ENCODE measurements at places on chromosomes 11 and 22.

DNA sequence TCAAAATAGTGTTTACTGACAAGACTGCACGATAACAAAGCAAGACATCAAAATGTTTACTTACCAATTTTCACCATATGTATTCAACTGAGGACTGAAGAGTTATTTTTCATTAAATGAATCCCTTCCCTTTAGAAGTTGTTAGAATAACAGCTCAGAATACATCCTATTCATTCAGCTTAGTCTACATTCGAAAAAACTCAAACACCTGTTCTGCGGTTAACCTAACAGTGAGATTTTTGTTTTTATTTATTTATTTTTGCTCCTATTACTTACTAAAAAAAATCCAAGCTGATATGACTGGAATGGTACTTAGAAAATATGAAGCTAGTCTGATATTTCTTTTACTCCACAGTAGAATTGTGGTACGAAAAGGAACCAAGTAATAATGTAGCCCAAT is 10.0 kb downstream of the KCNA4 start:
- no peak for DNase-seq

- DNase-seq = no peak
These were observed 4.0 kb downstream of the FOLR3 start for GRCh38 chr11:72139500-72139899.

GRCh38 chr11:2447951-2448650 is 3.3 kb downstream of the KCNQ1 start:
- DNase-seq = no peak

GRCh38 chr11:83819931-83820549 is 533.9 kb upstream of the CCDC90B start:
- DNase-seq = no peak

GRCh38 chr11:95512177-95512576 is 277.4 kb downstream of the FAM76B start:
- DNase-seq = peak; percentile 14

DNA sequence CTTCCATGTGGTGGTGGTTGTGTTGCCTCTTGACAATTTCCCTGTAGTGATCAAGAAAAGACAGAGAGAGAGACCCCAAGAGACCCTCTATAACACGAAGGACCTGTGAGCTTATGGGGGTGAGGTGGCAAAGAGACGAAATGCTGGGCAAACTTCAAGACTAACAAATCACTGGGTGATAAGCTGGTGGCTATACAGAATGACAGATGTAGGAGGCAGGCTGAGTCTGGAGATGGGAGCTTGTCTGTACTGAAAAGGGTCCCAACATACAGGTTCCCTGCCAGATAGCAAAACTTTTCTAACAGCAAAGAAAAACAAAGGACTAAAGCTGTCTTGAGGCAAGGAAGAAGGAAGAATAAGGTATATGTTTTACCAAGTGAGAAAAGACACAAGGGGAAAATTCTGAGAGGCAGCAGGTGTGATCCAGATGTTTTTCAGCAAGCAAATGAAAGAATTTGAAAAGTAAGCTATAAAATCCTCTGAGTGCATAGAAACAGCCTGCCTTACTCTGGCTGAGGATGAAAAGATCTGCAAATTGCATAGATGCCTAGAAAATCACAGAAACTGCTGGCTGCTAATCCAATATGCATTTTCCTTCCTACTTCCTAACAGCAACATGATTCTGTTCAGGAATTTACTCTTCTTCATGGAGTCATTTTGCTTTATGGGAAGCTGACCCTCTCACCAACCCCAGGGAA is 21.9 kb upstream of the LYVE1 start:
- no peak for DNase-seq

- DNase-seq = no peak
These were observed 23.4 kb upstream of the BDNF start for GRCh38 chr11:27723687-27724086.

DNA sequence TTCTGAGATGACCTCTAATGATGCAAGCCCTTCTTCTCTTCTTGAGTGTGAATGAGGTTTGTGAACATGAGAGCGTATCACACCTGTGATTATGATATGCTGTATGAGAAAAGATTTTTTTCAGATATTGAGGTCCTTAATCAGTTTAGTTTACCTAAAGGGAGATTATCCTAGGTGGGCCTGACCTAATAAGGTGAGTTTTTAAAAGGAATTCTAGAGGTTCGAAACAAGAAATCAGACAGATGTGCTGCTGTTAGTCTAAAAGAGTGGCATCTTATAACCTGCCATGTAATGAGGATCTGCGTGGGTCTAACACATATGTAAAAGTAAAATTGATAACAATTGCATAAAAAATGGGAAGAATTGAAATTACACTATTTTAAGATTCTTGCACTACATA is 33.8 kb downstream of the MSANTD4 start:
- no peak for DNase-seq

- DNase-seq = no peak
These were observed 8.1 kb upstream of the GLYAT start for GRCh38 chr11:58739725-58740430.

DNA sequence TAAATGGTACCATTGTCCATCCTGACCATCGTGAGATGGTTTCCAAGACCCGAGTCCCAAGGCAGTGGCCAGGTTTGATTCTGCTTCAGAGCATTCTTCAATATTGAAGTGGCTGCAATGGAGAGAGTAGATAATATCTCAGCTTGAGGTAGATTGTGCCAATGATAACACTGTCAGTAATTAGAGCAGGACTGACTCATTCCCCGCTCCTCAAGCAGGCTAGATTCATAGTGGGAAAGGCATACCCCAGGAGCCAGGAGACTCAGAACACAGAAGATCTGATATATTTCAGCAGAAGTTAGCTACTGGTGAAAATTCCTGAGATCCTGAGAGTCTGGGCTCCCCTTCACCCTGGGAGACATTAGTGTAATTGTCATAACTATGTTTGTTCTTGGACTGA is 55.6 kb upstream of the LARGE1 start:
- DNase-seq = no peak

- DNase-seq = no peak
These were observed 74.7 kb upstream of the WNT7B start for GRCh38 chr22:46051646-46052045.

GRCh38 chr11:134984421-134984820 is 572.4 kb upstream of the B3GAT1 start:
- DNase-seq = no peak

- DNase-seq = no peak
These were observed 12.8 kb downstream of the PLAAT4 start for GRCh38 chr11:63549411-63549810.

DNA sequence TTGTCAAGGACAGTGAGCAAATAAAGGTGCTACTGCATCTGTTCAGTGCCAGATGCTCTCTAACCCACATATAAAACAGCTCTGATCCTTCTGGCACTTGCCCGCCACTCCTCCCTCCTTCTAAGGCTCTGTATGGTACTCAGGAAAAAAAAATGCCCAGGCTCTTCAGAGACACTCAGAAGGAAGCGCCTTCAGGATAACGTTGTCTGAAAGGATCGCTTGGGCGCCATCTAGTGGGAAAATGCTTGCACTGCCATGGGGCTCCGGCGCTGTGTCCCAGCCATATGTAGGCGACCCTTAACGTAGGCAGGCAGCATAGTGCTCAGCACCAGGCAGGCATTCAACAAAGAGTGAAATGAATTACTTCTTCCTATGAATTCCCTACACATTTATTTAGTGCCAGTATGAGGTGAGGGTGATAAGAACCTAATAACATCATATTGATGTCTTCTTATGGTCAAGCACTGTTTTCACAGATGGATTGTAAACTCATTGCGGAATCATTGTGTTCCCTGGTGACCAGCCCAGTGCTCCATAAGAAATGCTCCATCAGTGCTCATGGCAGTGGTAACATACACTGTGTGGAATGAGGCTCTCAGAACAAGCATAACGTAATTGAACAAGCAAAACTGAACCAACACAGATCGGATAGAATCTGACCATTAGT is 39.6 kb downstream of the PAMR1 start:
- no peak for DNase-seq

GRCh38 chr11:40986320-40986719 is 473.1 kb downstream of the LRRC4C start:
- DNase-seq = no peak

DNA sequence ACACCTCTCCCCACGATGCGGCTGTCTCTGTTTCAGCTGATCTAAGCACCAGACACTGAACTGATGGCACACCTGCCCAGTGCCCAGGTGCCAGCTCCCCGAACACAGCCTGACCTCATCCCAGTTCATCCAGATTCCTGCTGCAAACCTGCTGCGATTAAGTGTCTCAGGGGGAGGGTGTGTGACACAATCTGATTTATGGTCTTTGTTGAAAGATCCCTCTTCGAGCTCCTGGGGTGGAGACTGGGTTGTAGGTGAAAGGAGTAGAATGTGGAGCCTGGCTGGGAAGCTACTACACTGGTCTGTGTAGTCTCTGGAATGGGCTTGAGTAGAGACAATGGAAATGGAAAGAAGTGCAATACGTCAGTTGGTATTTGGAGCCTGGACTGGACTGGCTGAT is 390.3 kb downstream of the SHANK2 start:
- DNase-seq = no peak

DNA sequence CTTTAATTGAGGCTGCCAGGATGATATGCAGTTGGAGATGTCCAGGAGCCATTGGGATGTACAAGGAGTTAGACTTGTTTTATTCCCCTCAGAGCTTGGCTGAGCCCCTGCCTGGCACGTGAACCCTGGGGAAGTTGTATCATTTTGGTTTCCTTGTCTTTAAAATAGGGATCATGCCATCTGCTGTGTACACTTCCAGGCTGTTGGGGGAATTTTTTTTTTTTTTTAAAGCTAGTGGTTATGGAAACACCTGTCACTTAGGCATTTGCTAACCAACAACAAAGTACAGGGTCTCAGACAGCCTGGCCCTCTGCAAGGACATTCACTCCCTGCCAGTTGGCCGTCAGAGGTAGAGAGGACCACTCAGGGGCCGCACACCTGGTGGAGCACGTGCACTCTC is 8.5 kb upstream of the RAB1B start:
- DNase-seq = no peak

DNA sequence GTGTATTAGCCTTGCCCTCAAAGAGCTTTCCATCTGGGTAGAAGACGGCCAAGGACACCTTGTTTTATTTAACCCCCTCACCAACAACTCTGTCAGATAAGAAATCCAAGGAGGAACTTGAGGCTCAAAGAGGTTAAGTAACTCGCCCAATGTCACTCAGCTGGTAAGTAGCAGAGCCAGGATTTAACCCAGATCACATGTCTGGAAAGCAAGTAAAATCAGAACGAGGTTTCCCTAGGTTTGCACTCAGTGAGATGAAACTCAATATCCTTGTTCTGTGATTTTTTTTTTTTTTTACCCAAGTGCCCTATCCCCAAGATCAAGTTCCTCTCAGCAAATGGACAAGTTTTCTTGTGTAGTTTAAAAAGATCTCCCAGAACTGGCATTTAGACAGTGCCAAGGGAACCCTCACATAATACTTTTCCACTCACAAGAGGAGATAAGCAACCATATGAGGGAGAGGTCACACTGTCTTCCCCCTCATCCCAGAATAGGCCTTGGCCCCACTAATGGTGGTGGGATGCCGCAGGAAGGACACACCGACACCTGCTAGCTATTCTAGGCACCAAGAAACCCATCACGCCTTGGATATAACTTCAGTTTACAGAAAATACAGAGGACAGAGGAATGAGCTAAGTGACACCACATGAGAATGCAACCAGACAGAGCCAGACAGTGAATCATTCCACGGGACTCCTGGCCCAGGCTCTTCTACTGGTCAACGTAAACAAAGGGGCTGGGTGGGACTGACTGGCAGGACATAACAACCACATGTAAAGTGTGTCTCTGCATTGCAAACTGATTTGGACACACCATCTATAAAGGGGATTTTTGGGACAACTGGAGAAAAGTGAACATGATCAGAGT is 8.6 kb upstream of the ARAP1 start:
- DNase-seq = no peak

- no peak for DNase-seq
These were observed 5.9 kb upstream of the BDNF start for GRCh38 chr11:27705873-27706820.

GRCh38 chr11:57940044-57940756 is 83.5 kb upstream of the OR9Q1 start:
- DNase-seq = no peak

DNA sequence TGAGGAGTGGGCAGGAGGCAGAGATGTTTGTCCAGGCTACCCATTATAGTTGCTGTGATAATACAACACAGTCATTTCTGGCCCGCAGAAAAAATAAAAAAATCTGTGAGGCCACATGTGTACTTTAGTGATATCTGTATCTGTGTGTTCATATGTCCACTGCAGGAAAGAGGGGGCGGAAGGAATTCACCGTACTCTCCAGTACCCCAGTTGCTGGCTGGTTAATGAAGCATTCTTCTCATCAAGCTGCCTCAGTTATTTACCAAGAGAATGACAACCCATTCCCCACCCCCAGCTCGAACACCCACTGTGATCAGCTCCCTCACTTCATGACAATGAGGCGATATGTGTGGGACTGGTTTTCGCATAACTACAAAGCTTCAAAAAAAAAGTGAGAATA is 309.3 kb downstream of the SOX6 start:
- DNase-seq = no peak

DNA sequence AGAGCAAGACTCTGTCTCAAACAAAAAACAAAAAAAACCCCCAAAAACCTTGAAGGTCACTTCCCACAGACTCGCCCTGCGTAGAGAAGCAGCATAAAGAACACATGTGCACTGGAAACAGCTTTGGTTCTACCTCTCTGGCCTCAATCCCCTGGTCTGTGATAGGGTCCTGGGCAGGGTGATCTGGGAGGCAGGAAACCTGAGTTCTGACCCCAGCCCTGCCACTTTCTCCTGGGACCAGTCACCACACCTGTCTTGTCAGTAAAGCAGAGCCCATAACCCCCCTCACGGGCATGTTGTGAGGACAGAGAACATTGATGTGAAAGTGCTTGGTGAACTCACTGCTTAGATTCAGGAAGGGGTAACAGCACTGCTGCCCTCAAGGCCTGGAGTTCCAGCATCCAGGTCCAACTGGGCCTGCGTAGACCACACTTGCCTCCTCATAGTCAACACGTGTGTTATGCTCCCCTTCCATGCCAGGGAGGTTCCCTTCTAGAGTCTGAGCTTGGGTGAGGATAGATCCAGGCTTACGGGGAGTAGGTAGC is 11.4 kb downstream of the UCP2 start:
- DNase-seq = no peak

DNA sequence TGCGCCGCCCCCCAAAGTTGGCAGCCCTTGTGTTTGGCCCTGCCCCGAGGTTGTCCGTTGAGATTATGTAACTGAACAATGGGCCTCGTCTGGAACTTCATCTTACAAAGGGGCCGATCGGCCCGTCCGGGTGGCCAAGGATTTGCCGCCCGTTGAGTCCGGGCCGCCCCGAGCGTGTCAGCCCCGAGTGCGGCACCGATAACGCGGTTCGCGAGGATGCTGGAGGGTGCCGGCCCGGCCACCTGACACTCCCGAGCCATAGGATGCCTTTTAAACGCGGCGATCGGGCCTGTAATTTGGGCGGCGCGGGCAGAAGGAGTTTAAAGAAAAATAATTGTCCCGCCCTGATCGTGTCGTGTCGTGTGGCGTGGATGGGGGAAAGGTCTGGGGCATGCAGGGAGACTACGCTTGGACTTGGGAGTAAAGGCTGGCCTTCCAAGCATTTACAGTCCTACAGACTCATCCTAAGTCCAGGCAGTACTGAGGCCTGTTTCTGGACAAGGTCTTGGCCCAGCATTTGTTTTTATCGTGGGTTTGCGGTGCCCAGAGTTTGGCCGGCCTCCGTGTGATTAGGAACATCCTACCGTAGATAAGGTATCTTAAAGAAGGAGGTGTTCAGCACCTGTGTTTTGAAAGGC is 1.3 kb downstream of the WEE1 start:
- no peak for DNase-seq
